ENCODE measurements at places on chromosomes 16 and 17.

DNA sequence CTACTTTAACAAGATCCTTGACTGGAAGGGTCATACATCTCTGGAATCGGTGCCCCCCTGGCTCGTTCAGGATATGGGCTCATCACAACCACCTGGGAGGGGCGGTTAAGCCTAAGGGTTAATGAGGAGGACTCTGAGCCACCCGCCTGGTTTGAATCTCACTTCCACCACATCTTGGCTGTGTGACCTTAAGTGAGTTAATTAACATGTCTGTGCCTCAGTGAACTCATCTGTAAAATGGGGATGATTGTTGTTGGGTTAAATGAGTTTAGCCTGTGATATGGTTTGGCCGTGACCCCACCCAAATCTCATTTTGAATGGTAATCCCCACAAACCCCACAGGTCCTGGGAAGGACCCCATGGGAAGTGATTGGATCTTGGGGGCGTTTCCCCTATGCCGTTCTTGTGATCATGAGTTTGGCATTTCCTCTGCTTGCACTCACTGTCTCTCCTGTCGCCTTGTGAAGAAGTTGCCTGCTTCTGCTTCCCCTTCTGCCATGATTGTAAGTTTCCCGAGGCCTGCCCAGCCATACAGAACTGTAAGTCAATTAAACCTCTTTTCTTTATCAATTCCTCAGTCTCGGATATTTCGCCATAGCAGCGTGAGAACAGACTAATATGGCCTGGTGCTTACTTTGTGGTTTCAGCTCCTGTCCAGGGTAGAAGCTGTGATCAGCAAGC lies 214.0 kb upstream of the CIBAR2 start:
- no peak for DNase-seq

DNA sequence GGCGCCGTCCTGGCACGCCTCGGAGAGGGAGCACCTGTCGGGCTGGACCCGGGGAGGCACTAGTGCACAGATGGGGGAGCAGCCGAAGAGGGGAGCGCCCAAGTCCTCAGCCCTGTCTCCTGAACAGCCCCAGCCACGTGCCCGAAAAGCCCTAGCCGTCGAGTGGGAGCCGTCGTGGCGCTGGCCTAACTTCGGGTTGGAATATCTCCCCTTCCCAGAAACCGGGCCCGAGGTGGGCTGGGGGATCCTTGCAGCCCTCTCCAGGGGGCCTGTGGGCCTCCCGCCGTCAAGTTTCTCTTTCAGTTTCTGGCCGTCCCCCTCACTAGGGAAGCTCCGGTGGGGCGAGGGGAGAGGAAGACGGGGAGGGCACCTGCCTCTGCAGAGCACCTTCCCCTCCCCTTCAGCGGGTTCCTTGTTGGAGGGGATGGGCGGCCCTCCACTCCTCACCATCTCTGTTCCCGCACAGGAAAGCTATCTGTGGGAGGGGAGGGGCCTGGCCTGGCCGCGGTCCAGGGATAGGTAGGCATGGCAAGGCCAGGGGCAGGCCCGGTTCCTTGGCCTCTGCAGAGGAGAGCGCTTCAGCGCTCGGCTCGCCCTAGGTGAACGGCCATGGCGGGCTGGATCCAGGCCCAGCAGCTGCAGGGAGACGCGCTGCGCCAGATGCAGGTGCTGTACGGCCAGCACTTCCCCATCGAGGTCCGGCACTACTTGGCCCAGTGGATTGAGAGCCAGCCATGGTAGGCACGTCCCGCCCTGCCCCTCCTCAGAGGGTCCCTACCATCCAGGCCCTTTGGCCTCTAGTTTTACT lies 709 bp downstream of the STAT5A start:
- DNase-seq: peak; percentile 76

- no peak for DNase-seq
Measured at GRCh38 chr16:6204945-6205344, 1107.3 kb upstream of the EEF2KMT start.

DNA sequence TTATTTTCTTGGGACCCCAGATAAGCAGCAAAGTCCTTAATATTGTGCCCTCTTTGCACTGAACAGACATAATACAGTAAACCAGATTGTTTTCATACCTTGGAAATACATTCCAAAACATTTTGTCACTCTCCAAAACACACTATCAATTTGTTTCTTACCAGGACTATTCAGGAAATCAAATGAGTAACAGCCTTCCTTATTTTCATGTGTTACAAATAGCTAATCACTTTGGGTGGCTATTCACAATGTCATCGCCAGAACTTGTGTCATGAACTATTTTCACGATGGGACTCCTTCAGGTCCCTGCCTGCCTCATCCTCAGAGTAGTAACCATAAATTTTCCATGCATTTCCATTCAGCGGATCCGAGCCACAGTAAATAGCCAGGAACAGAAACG lies 104.5 kb downstream of the MAP2K6 start:
- DNase-seq: no peak

- no peak for DNase-seq
Measured at GRCh38 chr17:44602390-44602789, 45.1 kb downstream of the FZD2 start.

All from CD4-positive, alpha-beta T cell treated with Interleukin-10 for 1 hour (primary cell).